Hematopoietic multipotent progenitor cell treated with erythropoietin and hydrocortisone succinate and interleukin-3 and kit ligand, for 15 days (in vitro differentiated cells): ENCODE measurements at places on chromosomes 2 and 18.

GRCh38 chr2:10930721-10931516 lies 19.2 kb downstream of the KCNF1 start:
- no peak for DNase-seq

GRCh38 chr2:25041307-25041927 lies 459 bp upstream of the EFR3B start:
- DNase-seq: no peak

GRCh38 chr2:1846046-1847015 lies 102.0 kb upstream of the PXDN start:
- DNase-seq: no peak

GRCh38 chr2:119706221-119706620 lies 27.2 kb downstream of the TMEM177 start:
- no peak for DNase-seq

GRCh38 chr2:112216167-112216566 lies 38.7 kb downstream of the ZC3H8 start:
- DNase-seq: peak; percentile 23

- no peak for DNase-seq
These were observed 263.9 kb downstream of the ALPK2 start for GRCh38 chr18:58364876-58365528.

GRCh38 chr2:47344890-47345589 lies 57.9 kb upstream of the MSH2 start:
- no peak for DNase-seq

GRCh38 chr2:240430595-240430994 lies 4.9 kb upstream of the GPC1 start:
- DNase-seq: no peak
